ENCODE measurements at places on chromosomes 3 and 15.

DNA sequence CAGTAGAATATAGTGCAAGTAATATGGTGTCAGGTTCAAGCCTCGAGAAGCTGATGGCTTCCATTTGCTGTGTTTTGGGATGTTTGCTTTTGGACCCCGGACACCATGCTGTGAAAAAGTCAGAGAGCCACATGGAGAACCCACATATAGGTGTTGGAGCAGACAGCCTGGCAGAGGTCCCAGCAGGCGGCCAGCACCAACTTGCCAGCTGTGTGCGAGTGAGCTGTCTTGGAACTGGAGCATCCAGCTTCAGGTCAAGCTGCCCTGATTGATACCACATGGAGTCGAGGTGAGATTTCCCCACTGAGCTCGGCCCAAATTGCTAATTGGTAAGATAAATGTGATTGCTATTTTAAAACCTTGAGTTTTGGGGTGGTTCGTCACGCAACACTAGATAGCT lies 185.7 kb upstream of the TBL1XR1 start:
- no peak for DNase-seq

- DNase-seq = no peak
Measured at GRCh38 chr3:134652886-134653630, 2.2 kb upstream of the KY start.

- no peak for DNase-seq
Measured at GRCh38 chr3:7368597-7368996, 507.7 kb downstream of the GRM7 start.

DNA sequence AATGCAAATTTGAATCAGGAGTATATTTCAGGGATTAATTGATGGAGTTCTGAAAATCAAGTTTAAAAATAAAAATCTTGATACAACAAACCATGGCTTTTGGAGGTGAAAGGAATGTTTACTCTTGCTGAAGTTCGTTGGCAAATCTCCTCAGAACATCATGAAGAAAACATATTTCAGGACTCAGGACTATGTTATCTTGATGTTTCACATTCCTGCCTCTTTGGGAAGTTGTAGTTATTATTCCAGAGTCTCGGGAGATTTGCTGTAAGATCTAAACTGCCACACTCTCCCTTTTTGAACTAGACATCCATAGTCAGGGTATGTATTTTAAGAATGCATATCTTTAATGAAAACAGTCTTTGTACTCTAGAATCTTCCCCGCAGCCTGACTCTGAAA lies 271.2 kb downstream of the RBMS3 start:
- no peak for DNase-seq

DNA sequence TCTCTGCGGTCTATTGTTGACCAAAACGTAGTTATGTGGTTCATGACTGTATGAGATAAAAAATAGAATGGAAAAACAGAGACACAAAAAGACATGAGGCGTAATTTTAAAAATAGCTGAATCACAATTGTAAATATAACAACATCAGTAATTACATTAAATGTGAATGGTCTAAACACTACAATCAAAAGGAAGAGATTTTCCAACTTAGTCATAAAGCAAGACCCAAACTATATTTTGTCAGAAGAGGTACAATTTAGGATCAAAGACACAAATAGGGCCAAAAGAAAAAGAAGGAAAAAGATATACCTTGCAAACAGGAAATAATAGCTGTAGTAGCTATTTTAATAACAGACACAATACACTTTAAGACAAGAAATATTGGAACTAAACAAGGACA lies 61.5 kb downstream of the LRRC28 start:
- DNase-seq = no peak

Data from T-helper 2 cell (primary cell).